ENCODE measurements at places on chromosomes 16 and 17.

- DNase-seq = no peak
Measured at GRCh38 chr17:14946481-14946880, 318.6 kb downstream of the PMP22 start.

GRCh38 chr17:76654408-76654807, 10.9 kb upstream of the ST6GALNAC1 start:
- no peak for DNase-seq

- no peak for DNase-seq
Measured at GRCh38 chr17:64106918-64107317, 23.0 kb downstream of the ERN1 start.

DNA sequence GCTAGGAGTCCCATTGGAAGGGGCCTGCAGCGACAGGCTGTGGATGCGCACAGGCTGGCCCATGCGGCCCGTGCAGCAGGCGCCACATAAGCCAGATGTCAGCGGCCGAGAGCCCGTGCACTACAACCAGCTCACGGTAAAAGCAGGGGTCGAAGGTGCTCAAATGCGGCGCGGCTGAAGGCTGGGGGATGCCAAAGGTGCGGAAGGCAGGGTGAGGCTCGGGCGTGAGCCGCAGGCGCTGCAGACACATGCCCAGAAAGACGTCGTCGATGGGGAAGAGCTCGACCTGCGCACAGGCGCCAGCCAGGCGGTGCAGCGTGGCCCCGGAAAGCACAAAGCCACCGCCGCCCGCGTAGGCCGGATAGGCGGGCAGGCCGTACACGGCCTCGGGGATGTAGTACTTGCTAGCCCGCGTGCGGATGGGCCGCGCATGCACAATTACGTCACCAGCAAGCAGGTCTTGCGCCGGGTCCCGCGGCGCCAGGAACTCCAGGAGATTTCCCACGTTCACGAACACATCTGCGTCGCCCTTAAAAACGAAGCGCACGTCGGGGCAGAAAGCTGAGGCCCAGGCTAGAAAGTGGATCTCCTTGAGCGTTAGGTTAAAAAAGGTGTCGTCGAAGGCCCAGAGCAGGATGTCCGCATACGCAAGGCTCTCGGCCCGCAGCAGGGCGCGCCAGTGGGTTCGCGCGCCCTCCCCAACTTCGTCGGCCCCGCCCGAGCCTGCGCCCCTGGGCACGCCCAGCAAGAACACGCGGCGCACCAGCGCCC, 1.3 kb downstream of the B3GNT9 start:
- DNase-seq = no peak

DNA sequence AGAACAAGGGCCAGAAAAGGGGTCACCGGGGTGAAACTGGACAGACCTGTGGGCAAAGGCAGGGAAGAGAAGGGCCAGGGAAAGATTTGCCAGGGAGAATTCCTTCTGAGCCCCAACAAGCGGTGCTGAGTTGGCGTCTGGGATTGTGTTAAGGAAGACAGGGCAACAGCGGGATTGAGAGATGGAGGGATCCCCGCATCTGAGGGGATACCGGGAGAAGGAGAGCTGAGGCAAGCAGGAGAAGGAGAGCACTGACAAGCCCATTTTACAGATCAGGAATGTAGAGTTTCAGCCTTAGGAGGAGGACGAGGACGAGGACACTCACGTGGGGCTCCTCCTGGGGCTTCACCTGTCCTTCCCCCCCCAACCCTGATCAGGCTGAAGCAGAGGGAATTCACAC, 998 bp upstream of the ABCC3 start:
- DNase-seq = no peak

GRCh38 chr17:9232591-9233270, 211.4 kb downstream of the NTN1 start:
- DNase-seq = no peak

DNA sequence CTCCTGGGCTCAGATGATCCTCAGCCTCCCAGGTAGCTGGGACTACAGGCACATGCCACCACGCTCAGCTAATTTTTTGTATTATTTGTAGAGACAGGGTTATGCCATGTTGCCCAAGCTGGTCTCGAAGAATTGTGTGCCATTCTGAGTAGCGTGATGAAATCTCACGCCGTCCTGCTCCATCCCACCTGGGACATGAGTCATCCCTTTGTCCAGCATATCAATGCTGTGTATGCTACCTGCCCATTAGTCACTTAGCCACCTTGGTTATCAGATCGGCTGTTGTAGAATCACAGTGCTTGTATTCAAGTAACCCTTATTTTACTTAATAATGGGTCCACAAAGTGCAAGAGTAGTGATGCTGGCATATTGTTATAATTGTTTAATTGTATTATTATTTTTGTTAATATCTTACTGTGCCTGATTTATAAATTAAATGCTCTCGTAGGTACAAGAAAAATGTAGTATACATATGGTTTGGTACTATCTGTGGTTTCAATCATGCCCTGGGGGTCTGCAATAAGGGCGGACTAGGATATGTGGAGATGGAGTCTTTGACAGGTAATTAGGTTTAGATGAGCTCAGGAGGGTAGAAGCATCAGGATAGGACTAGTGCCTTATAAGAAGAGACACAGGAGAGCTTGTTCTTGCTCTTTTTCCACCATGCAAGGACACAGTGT, 26.6 kb upstream of the SLC13A2 start:
- no peak for DNase-seq

DNA sequence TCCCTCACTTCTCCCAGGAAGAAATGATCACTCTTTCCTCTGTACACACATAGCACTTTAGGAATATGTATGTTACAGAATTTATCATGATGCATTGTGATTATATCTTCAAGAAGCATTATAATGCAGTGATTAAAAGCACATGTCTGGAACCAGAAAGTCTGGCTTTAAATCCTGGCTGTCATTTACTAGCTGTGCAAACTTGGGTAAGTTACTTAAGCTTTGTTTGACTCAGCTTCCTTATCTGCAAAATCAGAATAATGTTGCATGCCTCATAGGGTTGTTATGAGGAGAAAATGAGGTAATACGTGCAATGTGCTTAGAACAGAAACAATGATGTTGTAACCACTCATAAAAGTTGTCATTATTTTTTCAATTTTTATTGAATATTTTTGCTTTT, 156.3 kb upstream of the ZKSCAN2 start:
- no peak for DNase-seq

GRCh38 chr16:57522960-57523359, 13.4 kb downstream of the CCDC102A start:
- no peak for DNase-seq

DNA sequence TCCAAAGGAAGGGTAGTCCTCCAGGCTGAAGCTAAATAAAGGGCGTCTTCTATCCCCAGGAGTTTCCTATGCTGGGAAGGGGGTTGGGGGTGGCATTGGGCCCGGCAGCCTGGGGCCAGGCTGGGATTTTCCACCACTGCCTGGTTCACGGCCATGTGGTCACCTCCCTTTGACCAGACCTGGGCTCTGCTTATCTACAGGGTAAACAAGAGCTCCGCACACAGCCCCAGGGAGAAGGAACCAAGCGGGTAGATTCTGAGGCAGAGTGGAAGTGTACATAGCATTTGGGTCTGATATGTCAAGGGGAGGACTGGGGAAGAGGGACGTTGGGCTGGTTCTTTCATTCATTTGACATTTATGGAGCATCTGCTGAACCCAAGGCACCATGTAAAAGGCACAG, 27.2 kb upstream of the TMEM220 start:
- DNase-seq = no peak

GRCh38 chr17:67558740-67559380, 158.9 kb upstream of the NOL11 start:
- no peak for DNase-seq

GRCh38 chr16:22815863-22816262, 1.9 kb downstream of the HS3ST2 start:
- no peak for DNase-seq

DNA sequence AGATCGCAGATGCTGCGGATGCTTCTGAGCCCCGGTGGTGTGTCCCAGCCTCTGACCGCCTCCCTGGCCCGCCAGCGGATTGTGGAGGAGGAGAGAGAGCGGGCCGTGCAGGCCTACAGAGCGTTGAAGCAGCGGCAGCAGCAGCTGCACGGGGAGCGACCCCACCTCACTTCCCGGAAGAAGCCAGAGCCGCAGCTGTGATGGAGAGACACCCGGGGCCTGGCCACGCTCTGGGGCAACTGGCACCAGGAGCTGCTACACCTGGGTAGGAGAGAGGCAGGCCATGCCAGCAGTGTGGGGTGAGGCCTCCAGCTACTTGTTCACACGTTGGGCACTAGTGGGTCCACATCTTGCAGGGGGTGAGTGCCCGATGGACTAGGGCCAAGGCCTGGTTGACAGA, 6.0 kb downstream of the CCDC137 start:
- DNase-seq = no peak

GRCh38 chr17:43211480-43212402, at the start of gene TMEM106A:
Gene TMEM106A, plus strand, starts transcription at chr17:43211875. Its CDS starts 1,167 bp downstream, at chr17:43213042.
- peak; percentile 96 for DNase-seq

- DNase-seq = no peak
Measured at GRCh38 chr17:58325289-58325726, 3.3 kb downstream of the TSPOAP1 start.

- DNase-seq = peak; percentile 83
Measured at GRCh38 chr16:46629331-46630219, 8.4 kb upstream of the SHCBP1 start.

GRCh38 chr16:50455288-50455845, 86.6 kb upstream of the BRD7 start:
- DNase-seq = no peak

GRCh38 chr17:39225959-39226683, 376 bp upstream of the STAC2 start:
- peak; percentile 76 for DNase-seq

DNA sequence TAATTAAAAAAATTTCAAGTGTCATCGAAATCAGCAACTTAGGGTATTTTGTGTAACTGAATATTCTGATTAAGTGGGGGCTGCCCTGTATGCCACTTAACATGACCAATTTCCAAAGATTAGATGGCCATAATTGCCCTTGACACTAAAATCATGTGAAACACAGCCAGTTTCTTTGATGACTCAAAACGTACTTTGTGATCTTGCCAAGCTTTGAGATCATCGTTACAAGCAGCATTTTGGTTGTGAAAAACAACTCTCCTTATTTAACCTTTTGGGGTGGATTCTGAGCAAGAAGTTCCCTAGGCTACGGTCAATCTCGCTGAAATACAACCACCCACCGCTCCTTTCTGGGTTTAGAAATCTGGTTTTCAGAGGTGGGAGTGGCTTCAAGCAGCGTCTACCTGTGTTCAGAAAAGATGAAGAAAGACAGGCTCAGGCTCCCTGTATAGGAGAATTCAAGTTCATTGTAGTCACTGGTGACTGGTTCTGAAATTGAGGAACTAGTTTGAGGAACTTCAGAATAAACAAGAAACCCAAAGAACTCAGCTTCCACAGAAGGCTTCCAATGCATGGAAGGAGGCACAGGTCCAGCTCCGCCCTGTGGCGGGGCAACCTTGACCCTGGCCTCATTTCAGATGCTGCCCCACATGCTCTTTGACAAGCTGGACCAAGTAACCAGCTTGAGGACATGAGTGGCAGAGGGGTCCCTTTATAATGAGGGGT, 9.4 kb downstream of the MAP3K14 start:
- peak; percentile 63 for DNase-seq
